Stimulated activated CD4-positive, alpha-beta T cell treated with anti-CD3 and anti-CD28 coated beads, Interleukin-1b, Interleukin-23, amount 100 ng/mL, for 48 hours (primary cell): ENCODE measurements at places on chromosomes 7 and 10.

DNA sequence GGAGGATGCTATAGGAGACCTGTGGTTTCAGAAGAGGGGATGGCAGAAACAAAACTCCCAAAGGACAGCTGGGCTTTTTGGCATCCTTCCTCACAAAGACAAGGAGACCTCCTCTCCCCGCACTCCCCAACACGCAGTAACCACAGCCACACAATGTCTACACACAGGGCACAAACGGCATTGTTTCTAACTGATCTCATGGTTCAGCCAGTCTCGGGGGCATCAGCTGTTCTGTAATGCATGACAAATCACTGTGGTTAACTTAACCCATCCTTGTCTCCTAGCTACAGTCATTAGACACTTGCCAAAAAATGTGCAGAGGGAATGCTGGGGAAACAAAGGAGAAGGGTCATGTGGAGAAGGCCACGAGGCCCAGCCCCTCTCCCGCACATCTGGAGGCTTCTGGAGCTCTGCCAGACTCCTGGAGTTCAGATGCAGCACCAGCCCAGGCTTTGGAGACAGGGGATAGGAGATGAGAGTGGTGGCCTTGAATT lies 7.6 kb upstream of the ADAMTS14 start:
- no peak for DNase-seq

- DNase-seq = no peak
Observed at GRCh38 chr7:94190599-94191061, 186.5 kb upstream of the BET1 start.

DNA sequence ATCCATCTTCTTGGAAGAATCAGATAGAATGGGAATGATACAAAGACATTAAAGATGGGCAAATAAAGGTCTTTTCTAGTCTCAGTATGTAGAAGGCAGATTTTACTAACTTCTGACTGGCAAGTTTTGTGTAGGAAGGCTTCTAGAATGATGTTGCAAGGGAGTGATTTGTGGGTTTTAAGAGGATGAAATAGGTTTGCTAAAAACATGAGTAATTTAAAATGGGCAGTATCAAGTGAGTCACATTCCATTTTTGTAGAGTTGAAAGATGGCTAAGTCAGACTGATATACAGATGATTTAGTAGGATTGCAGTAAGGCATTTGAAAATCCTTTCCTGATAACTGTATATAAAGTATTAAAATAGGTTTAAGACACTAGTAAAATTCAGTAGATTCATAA lies 777.4 kb downstream of the SORCS1 start:
- DNase-seq = no peak

GRCh38 chr10:111356571-111356970 lies 279.7 kb downstream of the ADRA2A start:
- DNase-seq = no peak

- DNase-seq = no peak
Observed at GRCh38 chr10:124995605-124996004, 53.7 kb downstream of the ZRANB1 start.

DNA sequence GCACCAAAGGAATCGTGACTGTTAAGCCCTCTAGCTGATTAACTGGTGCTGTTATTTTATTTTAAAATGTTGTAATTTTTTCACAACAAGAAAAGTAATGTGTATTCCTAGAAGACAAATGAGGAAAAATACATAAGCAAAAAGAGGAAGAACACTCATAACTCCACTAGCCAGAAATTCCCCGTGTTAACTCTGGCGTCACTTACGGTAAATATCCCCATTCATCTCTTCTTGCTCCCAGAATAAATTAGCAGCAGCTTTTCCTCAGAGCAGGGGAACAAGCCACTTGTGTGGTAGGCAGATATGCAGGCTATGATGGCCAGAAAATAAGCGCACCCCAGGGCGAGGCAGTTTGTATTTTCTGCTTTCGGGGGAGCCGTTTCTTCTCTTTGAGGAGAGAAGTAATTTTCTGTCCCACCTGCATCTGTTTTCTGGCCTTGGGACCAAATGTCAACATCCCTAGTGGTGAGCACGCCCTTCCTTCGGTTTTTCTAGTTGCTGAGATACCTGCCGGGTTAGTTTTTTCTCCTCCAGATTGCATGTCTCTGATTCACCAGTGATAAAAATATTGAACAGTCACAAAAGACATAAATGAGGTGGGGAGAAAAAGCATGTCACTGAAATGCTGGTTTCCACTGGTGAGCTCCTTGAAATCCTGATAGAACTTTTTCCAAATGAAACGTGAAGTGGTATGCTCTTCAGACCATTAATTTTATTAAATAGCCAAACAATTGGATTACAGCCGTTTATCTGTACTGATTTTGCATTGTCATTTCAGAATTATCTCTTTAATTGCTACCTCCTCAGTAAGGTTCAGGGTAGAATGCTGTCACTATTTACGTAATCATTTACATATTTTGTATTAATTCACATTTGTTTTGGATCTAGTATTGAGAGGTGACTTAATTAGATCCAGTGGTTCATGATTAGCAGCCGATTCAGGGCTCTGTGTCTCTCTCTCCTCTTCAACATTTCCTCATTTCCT lies 268.1 kb downstream of the CAMK1D start:
- no peak for DNase-seq

GRCh38 chr7:45071528-45071927 lies 17.2 kb downstream of the NACAD start:
- DNase-seq = no peak

DNA sequence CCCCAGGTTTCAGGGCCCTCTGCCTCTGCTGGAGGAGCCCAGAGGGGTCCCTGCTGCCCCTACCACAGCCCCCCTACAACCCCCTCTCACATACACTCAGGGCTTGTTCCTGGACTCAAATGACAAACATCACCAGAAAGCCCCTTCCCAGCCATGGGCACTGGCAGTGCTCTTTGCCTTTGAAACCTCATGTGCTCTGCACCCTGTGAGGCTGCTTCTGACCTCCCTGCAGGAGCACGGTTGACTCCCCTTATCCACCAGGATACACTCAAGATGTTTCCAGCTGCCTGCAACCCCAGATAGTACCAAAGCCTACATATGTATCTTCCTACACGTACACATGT lies 3.5 kb upstream of the ADIRF start:
- no peak for DNase-seq

GRCh38 chr7:143321734-143322133 lies 5.8 kb downstream of the CLCN1 start:
- DNase-seq = no peak

GRCh38 chr10:108167766-108168165 lies 1003.3 kb upstream of the SORCS1 start:
- no peak for DNase-seq

- DNase-seq = no peak
Observed at GRCh38 chr7:128922496-128923410, 12.2 kb upstream of the KCP start.

- DNase-seq = peak; percentile 59
Observed at GRCh38 chr7:55546814-55547213, 25.5 kb downstream of the VOPP1 start.

DNA sequence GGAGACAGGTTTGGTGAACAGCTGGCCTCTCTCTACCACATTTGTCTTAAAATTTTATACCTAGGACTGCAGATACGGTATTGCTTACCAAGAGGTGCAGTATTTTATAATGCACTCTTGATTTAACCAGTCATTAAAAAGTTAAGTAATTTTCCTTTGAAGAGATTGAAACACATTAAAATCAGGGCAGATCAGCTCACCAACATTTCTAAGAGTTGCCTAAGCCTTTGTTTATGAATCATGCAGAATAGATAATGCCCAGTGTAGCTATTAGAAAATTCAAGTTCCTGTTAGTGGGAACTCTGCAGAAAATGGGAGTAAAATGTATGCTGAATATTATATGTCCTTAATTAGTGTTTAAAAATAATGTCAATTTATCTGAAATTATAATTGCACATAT lies 140.2 kb upstream of the PRPS1L1 start:
- no peak for DNase-seq

DNA sequence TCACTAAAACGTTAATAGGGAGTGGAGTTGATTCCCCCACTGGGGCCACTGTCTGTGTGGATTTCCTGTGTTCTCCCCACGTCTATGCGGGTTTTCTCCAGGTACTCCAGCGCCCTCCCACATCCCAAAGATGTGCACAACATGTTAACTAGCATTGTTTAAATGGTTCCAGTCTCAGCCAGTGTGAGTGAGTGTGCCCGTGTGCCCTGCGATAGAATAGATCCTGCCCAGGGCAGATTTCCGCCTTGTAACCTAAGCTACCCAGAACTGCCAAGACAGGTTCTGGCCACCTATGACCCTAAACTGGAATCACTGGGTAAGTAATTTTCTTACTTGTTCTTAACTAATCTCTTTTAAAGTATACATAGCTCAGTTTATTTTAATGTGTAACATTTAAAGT lies 58.5 kb downstream of the CCDC6 start:
- no peak for DNase-seq

GRCh38 chr10:69359148-69359547 lies 57.6 kb downstream of the TACR2 start:
- DNase-seq = no peak

DNA sequence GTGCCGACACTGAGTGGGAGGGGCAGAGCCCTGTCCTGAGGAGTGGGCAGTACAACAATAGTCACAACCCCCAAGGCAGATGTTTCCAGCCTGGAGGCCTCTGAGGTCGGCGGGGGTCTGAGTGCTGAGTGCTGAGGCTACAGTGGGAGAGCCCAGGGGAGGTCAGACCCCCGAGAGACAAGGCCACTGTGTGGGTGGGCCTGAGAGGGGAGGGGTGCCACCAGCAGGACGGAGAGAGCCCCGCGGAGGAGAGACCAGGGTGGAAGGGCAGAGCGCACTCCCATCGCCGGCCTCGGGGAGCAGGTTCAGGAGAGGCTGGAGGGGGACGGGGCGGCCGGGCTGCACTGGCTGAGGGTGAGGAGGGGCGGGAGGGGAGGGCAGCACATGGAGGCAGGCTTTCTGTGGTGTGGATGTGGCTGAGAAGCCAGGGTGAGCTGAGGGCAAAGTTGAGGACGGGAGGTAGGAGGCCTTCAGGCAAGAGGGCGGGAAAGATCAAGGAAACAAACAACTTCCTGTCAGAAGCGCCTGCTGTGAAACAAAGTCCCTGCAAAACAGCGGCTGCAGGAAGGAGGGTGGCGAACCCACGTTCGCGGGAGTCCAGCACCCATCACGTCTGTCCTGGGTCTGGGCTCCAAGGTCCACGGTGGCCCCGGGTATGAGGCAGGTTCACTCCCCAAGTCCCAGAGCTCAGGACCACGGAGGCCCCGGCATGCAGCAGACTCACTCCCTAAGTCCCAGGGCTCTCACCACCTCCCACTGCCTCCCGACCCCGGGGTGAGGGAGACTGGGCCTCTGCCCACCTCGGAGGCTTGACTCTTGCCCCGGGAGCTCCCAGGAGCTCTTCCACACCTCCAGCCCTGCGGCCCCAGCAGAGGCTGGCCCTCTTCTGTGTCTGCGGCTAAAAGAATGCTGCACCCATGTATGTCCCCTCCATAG lies 76.8 kb upstream of the NKX6-2 start:
- DNase-seq = no peak

GRCh38 chr7:34787586-34787985 lies 129.6 kb downstream of the NPSR1 start:
- DNase-seq = no peak

- DNase-seq = peak; percentile 46
Observed at GRCh38 chr7:149690688-149691446, 82.5 kb downstream of the ZNF467 start.

- DNase-seq = peak; percentile 27
Observed at GRCh38 chr7:4774658-4775249, 669 bp upstream of the AP5Z1 start.

DNA sequence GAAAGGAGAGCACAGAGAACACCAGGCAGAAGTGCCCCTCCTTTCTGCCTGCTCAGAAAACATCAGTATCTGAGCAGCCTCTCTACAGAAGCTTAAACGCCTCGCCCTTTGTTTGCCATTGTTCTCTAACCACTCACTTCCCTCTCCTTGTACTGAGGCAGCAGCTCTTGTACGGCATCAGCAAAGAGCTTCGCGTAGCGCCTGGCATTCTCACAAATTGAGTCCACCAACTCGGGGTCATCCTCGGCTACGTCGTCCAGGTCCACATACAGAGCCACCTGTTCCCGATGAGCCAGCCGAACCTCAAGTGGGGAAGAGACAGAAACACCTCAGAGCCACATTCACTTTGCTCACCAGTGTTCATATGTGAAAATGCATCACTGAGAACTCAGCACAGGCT lies 1.7 kb downstream of the MCM7 start:
- DNase-seq = no peak

DNA sequence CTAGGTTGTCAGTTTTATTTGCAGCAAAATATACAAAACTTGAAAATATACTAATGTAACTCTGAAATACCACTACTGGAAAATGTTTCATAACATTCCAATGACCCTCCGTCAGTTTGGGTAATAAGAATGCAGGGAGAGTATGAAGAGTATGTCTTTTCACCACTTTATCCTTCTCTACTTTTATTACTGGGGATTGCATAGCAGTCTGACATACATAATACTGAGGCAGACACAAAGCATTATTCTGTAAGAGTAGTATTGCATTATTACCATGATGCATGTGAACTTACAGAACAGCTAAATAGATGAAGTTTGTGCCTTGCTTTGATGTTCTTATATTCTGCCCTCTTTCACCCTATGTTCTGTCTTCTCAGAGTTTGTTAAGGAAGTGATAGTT lies 151.8 kb upstream of the TPK1 start:
- no peak for DNase-seq

- no peak for DNase-seq
Observed at GRCh38 chr10:110348336-110348735, 43.6 kb upstream of the SMNDC1 start.

DNA sequence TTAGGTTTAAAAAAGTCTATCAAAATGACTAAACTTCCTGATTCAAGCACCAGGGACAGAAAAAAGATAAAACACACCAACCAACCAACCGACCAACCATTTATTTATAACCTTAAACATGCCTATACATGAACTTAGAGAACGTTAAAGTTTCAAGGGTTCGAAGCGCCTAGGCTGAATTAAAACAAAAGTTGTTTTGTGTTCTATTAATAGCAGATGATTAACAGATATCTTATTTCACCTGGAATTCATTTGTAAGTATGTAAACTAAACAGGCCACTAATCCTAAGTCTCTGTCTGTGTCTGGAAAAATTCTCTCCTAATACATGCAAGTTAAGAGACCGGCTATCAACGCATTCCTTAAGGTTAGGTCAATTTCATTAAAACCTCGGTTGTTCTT lies 1.4 kb downstream of the BAIAP2L1 start:
- no peak for DNase-seq

GRCh38 chr10:4099202-4099601 lies 314.2 kb upstream of the KLF6 start:
- no peak for DNase-seq

GRCh38 chr10:3525832-3526449 lies 259.1 kb downstream of the KLF6 start:
- DNase-seq = no peak
